ENCODE measurements at places on chromosomes 6 and 20.

- no peaks in the 10 kb centered on the region for H3K4me1 ChIP-seq
- no peak overlapping the region for H3K27ac ChIP-seq
- no peaks in the 10 kb centered on the region for H3K27me3 ChIP-seq
- DNase-seq, result no peak
- no peak overlapping the region for H3K4me3 ChIP-seq
Measured at GRCh38 chr20:8640461-8640860, 428.4 kb upstream of the PLCB4 start.

GRCh38 chr20:45467861-45468260, 1.7 kb upstream of the WFDC2 start:
- H3K27ac ChIP-seq, result no peak overlapping the region
- H3K36me3 ChIP-seq, result no peaks in the 10 kb centered on the region
- H3K4me1 ChIP-seq, result peaks cover 15% of the 10 kb centered on the region
- no peak overlapping the region for H3K4me3 ChIP-seq

GRCh38 chr6:5518936-5519491, 257.7 kb downstream of the FARS2 start:
- no peak overlapping the region for H3K27ac ChIP-seq
- H3K4me1 ChIP-seq, result no peaks in the 10 kb centered on the region
- DNase-seq, result no peak
- no peak overlapping the region for H3K4me3 ChIP-seq
- H3K36me3 ChIP-seq, result no peaks in the 10 kb centered on the region
- no peaks in the 10 kb centered on the region for H3K27me3 ChIP-seq

DNA sequence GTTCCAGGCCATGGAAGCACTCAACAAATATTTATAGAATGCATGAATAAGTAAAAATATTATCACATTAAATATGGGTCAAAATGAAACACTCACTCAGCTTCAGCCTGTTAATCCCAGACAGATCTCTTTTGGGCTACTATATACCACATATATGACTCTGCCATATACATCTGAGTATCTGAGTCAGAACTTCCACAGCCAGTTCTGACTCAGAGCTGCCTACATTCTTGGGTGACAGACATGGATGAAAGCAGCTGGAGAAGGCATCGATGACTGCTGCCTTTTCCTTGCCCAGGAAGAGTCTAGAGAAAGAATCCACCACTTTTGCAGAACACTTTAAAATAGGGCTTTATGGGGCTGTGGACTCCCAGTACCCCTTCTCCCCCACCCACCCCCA, 11.5 kb upstream of the PDYN start:
- H3K27ac ChIP-seq, result no peak overlapping the region
- peaks cover 8% of the 10 kb centered on the region for H3K27me3 ChIP-seq
- H3K4me1 ChIP-seq, result no peaks in the 10 kb centered on the region

DNA sequence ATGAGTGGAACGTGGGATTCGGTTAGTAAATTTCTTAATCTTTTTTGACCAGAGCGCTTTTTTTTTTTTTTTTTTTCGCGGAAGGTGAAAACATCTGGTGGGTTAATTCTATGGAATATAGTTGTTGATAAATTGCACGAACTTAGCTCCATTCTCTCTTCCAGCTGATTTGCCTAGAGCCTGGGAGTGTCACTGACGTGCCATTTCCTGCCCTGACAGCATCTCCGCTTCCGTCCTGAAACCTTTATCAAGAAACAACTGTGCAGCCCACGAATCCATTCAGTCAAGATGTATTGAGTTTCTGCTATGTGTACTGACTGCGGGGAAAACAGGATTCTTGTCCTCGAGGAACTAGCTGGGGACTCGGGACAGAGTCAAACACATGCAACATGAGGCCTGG, 59.5 kb upstream of the TGM3 start:
- H3K36me3 ChIP-seq, result no peaks in the 10 kb centered on the region
- no peak overlapping the region for H3K4me3 ChIP-seq
- peak overlapping the region; percentile 57 for H3K27ac ChIP-seq
- H3K4me1 ChIP-seq, result no peaks in the 10 kb centered on the region

All from tibial nerve (tissue), 4 donors.